ENCODE measurements at places on chromosomes 2 and 18.

GRCh38 chr2:172829229-172829628 lies 93.6 kb downstream of the RAPGEF4 start:
- no peak for DNase-seq

- no peak for DNase-seq
These were observed 171.0 kb downstream of the ZBTB7C start for GRCh38 chr18:48238206-48238605.

GRCh38 chr2:96555146-96555610 lies 18.6 kb downstream of the ARID5A start:
- no peak for DNase-seq

- no peak for DNase-seq
These were observed 505.8 kb downstream of the ZEB2 start for GRCh38 chr2:144014103-144014502.

DNA sequence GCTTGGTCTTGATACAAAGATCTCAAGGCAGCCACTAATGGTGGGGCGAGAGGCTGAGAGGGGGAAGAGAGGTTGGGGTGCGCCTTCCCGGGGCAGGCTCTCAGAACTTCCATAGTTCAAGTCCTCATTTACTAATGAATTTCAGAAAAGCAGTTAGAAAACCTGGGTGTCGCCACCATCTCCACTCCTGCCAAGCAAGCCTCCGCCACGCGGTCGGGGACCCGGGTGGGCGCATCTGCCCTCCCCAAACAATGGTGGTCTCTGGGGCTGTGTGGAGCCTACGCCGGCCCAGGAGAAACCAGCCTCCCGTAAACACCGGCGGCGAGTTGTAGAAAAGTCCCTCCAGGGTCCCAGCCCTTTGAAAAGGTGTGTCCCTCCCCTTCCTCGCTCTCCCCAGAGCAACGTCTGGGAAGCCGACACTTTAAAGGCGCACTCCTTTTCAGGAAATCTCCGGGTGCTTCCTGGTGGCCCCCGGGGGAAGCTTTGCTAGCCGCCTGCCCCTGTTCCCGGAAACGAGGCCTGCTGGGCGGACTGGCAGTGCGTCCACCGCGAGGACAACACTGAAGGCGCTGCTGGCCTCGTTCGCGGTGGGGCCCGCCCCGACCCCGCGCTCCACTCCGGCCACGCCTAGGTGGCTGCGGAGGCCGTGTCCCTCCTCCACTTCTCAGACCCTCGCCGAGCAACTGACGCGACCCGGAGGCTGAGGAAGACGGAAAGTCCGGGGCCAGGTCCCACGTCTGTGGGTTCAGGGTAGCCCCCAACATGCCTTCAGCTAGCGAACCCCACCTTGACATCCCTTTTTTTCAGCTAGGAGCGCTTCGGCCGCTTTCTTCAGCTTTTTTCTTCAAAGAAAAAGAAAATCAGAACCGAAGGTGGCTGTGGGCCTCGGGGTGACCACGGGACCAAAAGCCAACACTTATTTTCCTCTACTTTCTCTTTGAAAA lies 16.8 kb downstream of the EVX2 start:
- no peak for DNase-seq

GRCh38 chr2:174607584-174607983 lies 10.0 kb upstream of the WIPF1 start:
- DNase-seq: no peak

- DNase-seq: no peak
These were observed 223.8 kb downstream of the GLI2 start for GRCh38 chr2:120959426-120959825.

- no peak for DNase-seq
These were observed 44.6 kb downstream of the ITGB1BP1 start for GRCh38 chr2:9378433-9379390.

- no peak for DNase-seq
These were observed 204.2 kb upstream of the CELF4 start for GRCh38 chr18:37769826-37770225.
